ENCODE measurements at places on chromosomes 4 and X.

DNA sequence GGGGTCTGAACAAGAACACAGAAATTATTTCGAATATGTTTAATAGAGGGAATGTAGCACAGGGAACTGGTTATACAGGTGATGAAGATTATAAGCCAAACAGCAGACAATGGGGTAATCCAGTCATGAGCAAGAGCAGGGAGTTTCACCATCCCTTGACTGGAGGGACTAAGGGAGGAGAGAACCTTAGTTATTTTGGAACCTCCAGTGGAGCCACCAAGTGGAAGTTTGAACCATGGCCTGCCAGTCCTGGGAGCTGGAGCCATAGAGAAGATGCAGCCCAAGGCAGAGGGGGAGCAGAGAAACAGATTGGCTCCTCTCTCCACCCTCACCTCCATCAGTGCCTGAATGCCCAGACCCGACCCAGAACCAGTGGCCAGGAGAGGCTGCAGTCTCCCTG lies 264.6 kb upstream of the RASGEF1B start:
- DNase-seq: no peak

DNA sequence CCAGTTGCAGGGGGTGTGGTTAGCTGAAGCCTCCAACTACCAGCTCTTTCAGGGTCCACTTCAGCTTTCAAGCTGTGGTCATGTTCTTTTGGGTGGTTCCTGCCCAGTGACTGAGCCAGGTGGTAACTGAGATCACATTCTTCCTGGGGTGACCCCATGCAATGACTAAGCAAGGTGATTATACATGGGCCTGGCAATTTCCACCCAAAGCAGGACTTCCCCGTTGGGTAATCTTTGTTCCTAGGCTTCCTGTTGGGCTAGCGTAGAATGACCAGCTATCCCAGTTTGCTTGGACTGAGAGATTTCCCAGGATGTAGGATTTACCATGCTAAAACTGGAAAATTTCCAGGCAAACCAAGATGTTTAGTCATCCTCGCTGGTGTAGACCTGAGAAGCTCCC lies 18.4 kb upstream of the MAGEB17 start:
- DNase-seq: peak; percentile 75

GRCh38 chr4:84384801-84385200 lies 114.3 kb downstream of the NKX6-1 start:
- no peak for DNase-seq

DNA sequence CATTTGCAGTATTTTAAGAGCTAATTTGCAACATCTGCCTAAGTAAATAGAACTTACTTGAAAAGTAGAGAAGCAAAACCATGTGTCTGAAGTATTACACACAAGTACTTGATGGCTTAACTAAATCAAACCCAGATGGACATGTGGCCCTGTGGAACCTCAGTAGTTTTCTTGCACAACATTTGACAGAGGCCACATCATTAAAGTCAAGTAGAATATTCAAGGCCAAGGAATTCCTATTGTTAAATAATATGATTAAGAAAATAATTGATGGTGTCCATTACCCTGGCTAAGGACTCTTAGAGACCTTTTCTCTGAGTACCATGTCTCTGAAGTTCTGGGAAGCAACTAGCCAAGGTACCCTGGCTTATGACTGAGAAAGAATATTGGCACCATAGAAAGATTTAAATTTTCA lies 135.4 kb upstream of the OTUD4 start:
- no peak for DNase-seq
